Calu3 (cell line): ENCODE measurements at places on chromosomes 4 and X. TPM values are rescaled to one million over a fixed set of nuclear protein-coding genes. Genes with fewer than 3 reads are reported as not detected.

GRCh38 chr4:115657991-115658650 lies 544.7 kb upstream of the NDST4 start:
- DNase-seq = no peak

DNA sequence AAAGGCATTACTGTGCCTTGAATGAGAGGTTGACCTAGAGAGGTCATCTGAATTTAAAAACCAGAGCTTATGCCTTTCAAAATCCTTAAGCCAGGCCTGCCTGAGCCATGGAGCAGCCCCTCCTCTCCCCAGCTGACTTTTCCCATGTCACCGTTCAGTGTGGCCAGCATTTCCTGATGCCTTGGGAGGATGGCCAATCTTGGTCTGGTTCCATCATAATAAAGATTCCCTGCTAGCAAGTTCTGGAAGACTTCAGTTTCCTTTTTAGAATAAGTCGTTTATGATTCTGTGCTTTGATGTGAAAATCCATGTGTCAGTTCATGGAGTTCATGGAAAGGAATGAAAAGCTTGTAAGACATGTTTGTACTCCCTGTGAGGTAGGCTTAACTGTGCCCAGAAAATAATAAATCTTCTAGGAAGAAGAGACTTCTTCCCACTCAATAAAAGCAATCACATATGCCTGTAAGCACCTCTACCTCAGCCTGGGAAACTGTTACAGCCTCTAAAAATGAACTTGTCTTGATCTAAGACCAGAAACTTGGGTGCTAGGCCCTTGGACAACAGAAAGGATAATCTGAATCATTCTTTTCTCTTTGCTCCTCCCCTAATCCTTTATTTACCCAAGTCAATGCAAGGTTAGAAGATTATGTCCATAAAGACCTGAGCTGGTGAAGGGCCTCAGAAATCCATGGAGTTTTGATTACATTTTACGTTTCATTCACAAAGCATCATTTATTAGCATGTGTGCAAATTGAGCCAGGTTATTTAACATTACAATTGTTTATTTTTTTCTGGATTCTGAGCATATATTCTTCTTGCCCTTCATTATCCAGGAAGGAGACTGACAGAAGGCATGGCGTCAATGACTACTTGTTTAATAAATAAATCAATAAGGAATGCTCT lies 84.0 kb upstream of the TBC1D9 start:
- no peak for DNase-seq

DNA sequence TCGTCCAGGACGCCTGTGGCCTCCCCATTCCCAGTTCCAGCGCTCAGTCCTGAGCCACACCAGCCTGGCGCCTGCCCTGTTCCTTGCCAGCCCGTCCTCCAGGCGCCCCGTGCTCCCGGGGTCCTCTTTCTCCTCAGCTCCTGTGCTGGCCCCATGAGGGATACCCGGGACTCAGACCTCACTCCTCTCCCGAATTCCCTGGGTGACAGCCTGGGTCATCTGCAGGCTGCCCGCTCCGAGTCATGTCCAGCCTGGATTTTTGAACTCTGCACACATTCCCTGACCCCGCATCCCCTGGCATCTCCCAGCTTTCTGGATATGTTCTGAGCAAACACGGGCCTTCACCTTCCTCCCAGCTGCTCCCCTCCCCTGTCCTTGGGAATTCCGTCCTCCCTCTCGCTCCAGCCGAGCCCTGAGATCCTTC lies 14.9 kb upstream of the ADD1 start:
- no peak for DNase-seq

GRCh38 chr4:96675896-96676295 lies 836.0 kb downstream of the PDHA2 start:
- DNase-seq = no peak

GRCh38 chr4:122633211-122633610 lies 12.3 kb upstream of the IL21 start:
- DNase-seq = no peak

- no peak for DNase-seq
Measured at GRCh38 chrX:287670-288069, 6.5 kb downstream of the PLCXD1 start.

DNA sequence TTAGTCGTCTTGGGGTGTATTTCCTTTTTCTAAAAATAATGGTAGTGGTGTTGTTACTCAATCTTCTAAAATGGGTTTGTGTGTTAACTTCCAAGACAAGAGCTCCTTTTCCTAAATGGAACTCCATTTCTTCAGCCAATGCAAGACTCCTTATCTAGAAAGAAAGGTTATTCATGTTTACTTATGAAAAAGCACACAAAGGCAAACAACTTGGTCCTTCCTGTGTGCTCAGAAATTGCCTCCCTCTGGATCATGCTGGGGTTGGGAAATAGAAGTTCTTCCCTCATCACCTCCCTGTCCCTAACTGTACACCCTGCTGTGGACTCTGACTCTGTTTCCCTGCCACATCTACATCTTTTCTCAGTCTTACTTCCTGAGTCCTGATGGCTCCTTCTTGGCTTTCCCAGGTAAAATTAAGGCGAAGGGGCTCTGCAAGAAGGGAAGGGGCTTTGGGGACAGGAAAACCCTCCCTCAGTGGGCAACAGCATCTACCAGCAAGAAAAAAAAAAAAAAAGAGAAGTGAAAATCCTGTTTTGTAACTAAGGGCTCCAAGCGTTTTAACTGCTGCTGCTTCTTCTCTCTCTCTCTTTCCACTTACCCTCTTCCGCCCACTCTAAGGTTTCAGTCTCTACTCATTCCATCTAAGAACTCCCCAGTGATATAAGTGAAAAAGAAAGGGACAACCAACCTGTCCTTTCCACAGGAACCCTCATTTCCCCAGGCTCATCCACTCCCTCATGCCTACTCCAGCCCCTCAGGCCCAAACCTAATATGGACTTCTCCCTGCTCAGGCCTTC lies 19.8 kb upstream of the TASL start:
- no peak for DNase-seq

DNA sequence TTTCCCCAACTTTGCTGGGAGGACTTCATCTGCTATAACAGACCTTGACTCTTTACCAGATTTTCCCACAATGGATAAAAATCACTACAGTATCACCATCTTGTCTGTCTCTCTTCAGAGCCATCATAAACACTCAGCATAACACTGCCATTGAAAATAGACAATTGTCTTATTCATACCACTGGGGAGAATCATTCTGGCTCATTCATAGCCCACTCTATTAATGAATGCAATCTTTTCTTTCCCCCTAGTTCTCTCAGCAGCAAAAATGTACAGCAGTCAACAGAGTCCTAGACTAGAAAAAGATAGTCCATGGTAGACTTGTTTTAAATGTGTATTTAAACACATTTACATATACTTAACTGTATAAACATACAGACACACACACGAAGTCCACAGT lies 19.2 kb downstream of the SLC9A7 start:
- DNase-seq = no peak

DNA sequence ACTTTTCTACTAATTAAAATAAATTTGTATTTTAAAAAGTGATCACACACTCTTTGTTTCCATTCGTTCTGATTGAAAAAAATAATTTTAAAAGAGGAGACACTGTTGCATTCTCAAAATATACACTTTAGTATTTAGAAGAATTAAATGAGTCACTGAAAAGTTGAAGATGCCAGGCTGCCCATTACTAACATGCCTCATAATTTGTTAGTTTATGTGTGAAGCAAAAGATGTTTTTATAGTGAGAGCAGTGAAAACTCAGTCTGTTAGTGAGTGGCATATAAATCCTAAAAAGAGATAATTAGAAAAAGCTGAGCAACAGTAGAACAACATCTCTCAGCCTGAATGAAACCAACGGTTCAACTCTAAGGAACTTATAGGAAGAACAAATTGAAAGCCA lies 143.4 kb downstream of the CDS1 start:
- DNase-seq = no peak

DNA sequence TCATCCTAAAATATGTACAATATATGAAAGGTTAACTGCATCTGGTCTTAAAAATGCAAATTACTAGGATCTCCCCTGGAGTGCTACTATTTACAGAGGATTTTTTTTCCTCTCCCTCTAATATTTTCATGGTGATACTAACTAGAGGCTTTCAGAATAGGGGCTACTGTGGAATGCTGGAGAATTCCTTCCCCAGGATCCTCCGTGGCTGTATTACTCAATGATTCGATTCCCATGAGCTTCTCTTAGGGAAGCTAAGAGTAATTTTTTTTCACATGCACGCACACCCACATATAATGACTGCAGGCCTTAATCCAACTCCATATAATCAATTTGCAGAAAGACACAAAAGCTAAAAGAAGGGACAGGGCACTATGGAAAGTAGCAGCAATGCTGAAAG lies 184.7 kb downstream of the ARHGAP6 start:
- no peak for DNase-seq

DNA sequence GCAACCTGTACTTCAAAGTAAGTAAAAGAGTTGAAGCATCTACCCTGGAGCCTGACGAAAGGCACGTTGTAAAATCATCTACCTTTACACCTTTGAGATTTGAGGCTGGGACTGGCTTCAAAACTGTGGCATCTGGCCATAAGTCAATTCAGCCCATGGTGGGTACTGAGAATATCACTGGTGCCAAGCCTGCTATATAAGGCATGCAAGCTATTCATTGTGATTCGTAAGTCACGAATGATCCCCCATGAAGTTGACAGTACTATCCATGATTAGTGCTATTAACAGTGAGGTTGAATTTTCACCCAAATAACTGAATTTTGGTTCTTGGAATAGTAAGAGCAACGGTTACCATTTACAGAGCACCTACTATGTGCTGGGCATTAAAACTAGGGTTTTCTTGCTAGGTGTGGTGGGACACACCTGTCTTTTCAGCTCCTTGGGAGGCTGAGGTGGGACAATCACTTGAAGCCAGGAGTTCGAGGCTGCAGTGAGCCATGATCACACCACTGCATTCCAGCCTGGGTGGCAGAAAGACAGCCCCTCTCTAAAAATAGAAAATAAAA lies 39.8 kb downstream of the IRF2 start:
- no peak for DNase-seq

- DNase-seq = no peak
Measured at GRCh38 chr4:187814737-187815465, 180.7 kb upstream of the ZFP42 start.

- no peak for DNase-seq
Measured at GRCh38 chr4:766559-767283, 59.2 kb downstream of the CPLX1 start.

- DNase-seq = no peak
Measured at GRCh38 chrX:63961964-63962363, 176.9 kb upstream of the ARHGEF9 start.

DNA sequence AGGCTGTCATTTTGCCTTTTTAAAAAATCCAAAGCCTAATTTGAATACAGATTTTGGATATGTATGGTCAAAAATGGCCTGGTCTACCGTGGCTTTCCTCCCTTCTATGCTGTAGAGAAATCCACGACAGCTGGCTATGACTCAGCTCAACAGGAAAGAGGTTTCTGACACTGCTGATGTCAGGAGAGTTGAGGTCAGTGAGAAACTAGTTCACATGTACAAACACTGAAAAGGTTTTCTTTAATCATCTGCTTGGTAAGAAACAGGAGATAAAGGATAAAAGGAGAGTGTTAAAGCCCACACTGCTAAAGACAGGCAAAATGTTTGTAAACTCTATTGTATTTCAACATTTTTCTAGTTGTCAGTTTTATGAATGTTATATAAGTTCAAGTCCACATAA lies 113.9 kb downstream of the NYX start:
- no peak for DNase-seq

- no peak for DNase-seq
Measured at GRCh38 chr4:9792381-9792780, 10.9 kb downstream of the DRD5 start.

- DNase-seq = no peak
Measured at GRCh38 chr4:67680581-67681222, 20.3 kb downstream of the UBA6 start.

GRCh38 chrX:40727093-40727492 lies 8.2 kb downstream of the MED14 start:
- DNase-seq = no peak

DNA sequence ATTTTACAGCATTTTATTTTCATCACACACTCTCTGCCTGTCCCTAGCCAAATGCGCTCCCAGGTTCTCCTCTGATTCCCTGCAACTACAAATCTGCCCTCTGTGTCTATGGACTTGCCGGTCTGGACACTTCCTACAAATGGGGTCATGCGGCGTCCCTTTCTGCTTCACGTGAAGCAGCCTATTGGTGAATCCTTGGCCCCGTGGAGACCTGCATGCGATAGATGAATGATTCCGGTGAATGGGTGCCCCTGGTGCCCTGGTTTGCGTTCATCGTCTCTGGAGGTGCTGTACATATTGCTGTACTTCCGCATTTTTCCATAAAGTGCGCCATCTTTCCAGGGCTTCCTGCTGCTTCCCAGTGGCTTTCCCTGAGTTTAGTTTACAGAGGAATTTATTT lies 27.5 kb upstream of the CLCN4 start:
- DNase-seq = no peak

DNA sequence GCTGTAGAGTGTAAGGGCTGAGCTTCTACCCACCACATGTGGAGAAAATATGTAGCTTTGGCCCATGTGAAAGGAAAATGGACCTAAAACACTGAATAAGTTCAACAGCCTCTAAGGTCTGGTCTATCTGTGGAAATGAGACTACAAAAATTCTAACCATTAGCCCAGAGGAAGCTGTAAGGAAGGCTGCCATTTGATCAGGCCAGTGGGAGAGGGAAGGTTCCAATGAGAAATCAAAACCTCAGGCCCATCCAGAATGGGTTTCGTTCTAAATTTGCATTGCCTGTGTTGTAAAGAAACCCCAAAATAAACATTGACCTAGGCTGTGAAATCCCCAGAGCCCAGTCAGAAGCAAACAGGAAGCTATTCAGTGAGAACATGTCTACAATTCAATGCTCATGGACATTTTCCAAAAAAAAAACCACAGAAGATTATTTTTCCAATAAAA lies 320.4 kb upstream of the SLC7A11 start:
- no peak for DNase-seq

The RBMX gene
- 225 and 252 TPM in 2 replicates for total RNA-seq

The RNF150 gene
- 0.14 and 0.17 TPM in 2 replicates for total RNA-seq

The ADH6 gene
- 1.2 and 1.6 TPM in 2 replicates for total RNA-seq

The MEPE gene
- total RNA-seq = not detected in 2 replicates

The RNF4 gene
- 45.6 and 55.6 TPM in 2 replicates for total RNA-seq

The PAGE5 gene
- total RNA-seq = not detected in 2 replicates

The NUP62CL gene
- 14.6 and 18.0 TPM in 2 replicates for total RNA-seq

The ITGB1BP2 gene
- total RNA-seq = 7.1 and 8.1 TPM in 2 replicates

The ARHGEF9 gene
- total RNA-seq = 24.7 and 26.3 TPM in 2 replicates

The PCYT1B gene
- total RNA-seq = 0.07 and 0.09 TPM in 2 replicates

The KLHL8 gene
- total RNA-seq = 9.9 and 10.0 TPM in 2 replicates

The CXorf65 gene
- not detected in 2 replicates for total RNA-seq

The STS gene
- total RNA-seq = 11.4 and 14.1 TPM in 2 replicates

The L1CAM gene
- total RNA-seq = 14.2 and 16.1 TPM in 2 replicates

The PNCK gene
- 1.1 TPM in 1 of 2 replicates, not detected in the other for total RNA-seq

The MAGIX gene
- total RNA-seq = 13.9 and 16.6 TPM in 2 replicates
